ENCODE measurements at places on chromosomes 2 and 18.
A peak's percentile ranks its signal among the peaks of the same experiment; 100 is the strongest.

- no peak for DNase-seq
These were observed 7.7 kb downstream of the MDH1 start for GRCh38 chr2:63596401-63596883.

- DNase-seq, result no peak
These were observed 548.6 kb upstream of the ZEB2 start for GRCh38 chr2:145068509-145068908.

GRCh38 chr2:179264368-179265081, at the start of gene SESTD1:
Gene SESTD1 (minus strand): TSS chr2:179264832. CDS start chr2:179191841, 72,991 bp downstream.
- peak; percentile 48 for DNase-seq

DNA sequence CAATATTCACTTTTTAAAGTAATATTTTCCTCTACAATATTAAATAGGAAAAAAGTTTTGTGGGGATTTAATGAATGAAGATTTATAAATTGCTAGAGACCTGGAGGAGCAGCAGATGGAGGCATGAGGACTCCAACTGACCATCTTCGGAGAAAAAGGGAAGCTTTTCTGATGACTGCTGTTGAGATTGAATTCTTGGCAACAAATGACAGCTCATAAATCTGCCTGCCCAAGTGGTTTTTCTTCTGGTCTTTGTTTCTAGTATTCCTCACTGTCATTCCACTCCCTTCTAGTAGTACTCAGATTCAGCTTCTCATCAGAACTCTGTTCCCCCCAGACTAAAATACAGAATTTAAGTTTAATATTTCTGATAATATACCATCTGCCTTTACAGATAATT, 157.0 kb downstream of the EML6 start:
- DNase-seq, result no peak

DNA sequence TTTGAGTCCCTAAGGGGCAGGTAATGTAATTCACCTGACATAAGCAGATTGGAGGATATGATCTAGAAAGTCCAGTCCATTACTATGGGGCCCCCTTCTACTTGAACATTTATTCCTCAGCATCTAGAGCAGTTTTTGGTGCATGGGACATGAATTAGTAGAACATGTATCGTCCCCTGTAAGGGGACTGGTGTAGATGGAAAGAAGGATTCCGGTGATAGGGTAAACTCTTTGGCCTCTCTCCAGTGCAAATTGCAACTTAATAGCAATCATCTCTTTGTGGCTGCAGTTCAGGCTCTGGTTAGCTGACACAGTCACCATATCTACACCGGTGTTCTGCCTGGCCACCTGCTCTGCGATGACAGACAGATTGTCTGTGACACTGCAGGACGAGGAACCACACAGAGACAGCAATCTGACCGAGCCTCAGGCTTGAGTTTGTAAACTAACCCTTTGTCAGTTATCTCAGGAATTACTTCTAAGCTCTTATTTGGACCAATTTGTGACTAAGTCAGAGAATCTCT, 6.4 kb upstream of the SLC8A1 start:
- no peak for DNase-seq

DNA sequence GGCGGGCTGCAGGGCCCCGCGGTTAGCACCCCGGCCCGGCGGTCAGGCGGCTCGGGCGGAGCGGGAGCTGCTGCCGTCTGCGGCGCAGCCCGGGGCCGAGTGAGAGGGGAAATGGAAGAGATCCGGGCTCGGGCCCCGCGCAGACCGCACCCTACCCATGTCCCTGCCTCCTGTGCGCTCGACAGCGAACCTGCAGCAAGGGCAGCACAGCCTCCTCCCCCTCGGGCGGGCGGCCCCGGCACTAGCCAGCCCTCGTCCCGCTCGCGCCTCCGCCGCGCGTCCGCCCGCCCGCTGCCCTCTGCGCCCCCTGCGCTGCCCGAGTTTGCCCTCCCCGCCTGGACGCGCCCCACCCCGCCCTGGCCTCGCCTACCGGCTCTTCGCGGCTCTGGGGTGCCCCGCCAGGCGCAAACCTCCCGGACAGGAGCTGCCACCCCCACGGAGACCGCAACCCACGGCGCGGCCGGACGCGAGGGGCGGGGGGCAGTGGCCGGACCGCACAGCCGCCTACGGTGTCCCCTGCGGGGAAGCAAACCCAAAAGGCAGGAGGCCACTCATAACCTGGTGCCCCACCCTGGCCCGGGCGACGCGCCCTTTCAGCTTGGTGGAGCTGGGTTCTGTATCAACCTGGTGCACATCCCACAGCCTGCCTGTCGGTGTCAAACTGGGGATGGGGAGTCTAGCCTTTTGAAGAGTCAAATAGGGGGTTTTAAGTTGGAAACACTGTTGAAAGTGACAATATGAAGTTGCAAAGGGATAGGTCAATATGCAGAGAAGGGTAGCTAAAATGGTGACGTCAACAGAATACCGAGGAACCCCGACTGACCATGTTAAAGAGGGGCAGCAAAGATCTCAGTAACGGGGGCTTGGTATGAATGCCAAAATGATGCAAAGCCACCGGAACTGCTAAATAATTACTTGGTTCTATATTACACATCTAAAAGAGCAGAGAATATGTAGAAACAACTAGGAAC, at the start of gene IHH:
Gene IHH, minus strand, starts transcription at position 101 of the 971 bp plus-strand sequence. CDS start 454 bp downstream, outside the sequence.
- no peak for DNase-seq

DNA sequence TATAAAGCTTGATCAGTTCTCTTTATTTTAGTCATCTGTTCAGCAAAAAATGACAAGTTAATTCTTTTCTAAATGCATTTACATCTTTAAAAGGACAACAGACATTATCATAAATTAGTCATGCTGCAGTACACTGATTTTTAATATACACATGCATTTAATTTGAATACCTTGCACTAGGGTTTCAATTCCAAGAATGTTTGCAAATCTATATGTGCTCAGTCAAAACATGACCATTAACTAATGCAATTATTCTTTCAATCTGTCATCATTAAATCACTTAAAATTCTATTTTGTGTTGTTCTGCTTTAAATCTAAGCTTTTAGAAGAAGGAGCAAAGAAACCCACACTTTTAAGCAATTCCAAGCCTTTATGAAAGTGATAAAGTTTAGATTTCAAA, 342.6 kb downstream of the THSD7B start:
- no peak for DNase-seq

GRCh38 chr2:240024766-240025165, 376 bp downstream of the NDUFA10 start:
- no peak for DNase-seq

DNA sequence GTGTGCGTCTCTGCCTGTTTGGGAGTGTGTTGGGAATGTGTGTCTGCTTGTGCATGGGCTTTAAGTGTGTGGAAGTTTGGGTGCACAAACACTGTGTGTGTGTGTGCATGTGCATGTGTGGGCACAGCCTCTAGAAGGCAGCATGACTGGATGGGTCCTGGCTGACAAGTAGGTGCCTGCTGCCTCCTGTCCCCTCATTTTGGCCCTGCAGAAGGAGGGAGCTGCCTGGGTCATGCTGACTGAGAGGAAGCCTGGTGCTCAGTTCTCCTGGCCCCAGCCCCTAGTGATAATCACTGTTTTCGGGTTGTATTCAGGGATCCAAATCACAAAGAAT, 34.1 kb downstream of the GLI2 start:
- no peak for DNase-seq

- DNase-seq, result no peak
These were observed 167.8 kb downstream of the NUP35 start for GRCh38 chr2:183292028-183292427.

- no peak for DNase-seq
These were observed 281.2 kb upstream of the LYPD1 start for GRCh38 chr2:132951008-132951714.

DNA sequence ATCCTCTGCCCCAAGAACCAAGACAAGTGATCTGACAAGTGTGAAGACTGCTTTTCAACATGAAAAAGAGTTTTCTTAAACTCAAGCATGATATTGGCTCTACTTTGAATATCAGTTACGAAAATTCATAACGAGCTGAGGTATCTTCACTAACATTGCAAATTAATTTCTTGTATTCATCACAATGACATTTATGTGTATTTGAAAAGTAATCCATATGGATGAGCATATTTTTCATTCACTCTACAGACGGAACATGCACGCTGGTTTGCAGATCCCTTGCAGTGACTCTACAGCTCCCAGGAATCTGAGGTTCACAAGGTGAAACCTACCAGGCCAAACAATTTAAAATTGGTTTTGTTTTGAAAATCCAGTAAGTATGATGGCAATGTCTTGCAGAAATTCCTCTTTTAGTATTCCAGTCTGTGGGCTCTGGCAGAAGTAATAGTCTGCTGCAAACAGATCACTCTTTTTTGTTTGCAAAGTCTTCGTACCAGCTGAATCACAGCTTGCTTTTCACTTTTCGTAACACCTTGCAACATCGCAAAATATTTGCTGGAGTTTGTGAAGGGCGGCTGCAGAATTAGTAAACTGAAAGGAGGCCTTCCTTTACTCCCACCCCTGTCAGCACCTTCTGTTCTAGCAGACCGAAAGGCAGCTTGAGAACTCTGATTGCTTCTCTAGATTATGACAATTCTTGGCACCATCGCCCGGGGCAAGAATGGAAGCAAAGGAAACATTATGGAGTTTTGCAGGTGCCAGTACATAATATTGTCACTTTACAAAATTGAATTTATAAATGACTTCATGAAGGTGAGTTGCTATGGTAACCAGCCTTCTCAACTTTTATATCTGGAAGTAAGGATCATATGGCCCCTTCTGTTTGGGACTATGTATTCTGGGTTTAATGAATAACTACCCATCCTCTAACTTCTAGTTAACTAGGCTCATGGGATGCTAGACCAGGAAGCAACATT, 168.7 kb downstream of the TMEM247 start:
- no peak for DNase-seq

GRCh38 chr2:210112871-210113270, 58.3 kb downstream of the KANSL1L start:
- DNase-seq, result no peak

DNA sequence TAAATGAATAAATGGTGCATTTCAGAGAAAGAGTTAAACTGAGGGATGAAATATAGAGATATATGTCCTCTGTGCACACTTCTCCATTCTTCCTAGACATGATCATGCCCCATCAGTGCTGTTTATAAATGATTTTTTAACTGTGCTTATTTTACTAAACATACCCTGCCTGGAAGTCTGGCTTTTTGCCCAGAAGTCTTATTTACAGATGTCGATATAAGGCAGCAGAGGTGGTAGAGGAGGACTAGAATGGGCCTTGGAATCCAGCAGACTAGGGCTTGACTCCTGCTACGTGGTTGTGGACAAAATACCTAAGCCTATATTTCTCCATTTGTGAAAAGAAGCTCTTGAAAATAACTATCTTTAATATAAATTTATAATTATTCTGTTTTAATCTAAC, 355.5 kb downstream of the RAD51AP2 start:
- DNase-seq, result no peak

- DNase-seq, result no peak
These were observed 148.0 kb downstream of the GALR1 start for GRCh38 chr18:77397617-77398016.

- DNase-seq, result no peak
These were observed 621.7 kb upstream of the ACVR2A start for GRCh38 chr2:147223119-147223518.

GRCh38 chr2:173119069-173119807, 43.6 kb downstream of the MAP3K20 start:
- DNase-seq, result no peak

DNA sequence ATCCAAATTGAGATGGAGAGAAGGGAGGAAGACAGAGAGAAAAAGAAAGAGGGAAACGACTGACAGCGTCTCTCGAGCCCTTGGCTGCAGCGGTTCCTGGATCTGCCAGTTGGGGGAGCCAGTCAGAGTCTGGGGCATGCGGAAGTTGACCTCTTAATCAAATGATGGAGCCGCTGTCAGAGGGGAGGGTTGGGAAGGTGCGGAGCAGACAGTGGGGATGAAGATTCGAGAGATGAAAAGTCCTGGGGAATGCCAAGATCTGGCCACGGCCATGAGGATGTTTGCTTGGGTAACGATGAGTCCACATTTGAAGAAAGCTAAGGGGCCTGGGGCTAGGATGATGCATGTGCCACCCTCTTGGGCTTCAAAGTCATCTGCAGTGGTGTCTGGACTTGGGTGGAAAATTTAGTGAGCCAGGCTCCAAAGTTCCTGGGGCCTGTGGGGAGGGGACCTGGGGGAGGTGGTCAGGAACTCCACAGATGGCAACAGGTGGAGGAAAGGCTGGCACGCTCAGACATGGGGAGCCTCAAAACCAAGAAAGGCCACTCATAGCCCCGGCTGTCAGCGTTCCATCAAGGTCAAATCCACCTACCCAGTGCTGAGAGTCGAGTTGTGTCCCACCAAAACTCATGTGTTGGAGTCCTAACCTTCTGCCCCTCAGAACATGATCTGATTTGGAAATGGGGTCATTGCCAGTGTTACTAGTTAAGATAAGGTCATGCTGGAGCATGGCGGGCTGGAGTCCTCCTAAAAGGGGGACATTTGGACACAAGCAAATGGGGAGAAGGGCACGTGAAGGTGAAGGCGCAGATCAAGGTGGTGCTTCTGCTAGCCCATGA, 200.1 kb downstream of the NDUFA10 start:
- DNase-seq, result no peak

GRCh38 chr2:26571316-26571715, 69.8 kb downstream of the CIB4 start:
- no peak for DNase-seq

DNA sequence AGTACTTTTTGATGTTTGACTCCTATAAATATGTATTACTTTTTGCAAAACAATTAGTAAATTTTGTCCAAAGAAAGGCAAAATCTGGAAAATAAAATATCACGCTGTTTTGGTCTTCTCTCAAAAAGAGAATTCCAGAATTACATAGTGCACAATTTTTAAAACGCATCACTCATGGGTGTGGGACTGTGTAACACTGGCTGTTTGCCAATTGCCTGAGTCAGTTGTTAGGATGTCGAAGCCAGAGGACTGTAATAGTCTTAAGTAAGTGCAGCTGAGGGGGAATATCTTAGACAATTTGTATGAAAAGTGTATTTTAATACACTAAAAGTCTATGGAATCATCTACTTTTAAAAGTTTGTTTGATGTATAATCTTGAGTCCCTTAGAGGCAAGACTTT, 24.1 kb upstream of the EPHA4 start:
- no peak for DNase-seq

All from anterior cingulate cortex (tissue), 58 donors.